ENCODE measurements at places on chromosomes 3 and 15.

DNA sequence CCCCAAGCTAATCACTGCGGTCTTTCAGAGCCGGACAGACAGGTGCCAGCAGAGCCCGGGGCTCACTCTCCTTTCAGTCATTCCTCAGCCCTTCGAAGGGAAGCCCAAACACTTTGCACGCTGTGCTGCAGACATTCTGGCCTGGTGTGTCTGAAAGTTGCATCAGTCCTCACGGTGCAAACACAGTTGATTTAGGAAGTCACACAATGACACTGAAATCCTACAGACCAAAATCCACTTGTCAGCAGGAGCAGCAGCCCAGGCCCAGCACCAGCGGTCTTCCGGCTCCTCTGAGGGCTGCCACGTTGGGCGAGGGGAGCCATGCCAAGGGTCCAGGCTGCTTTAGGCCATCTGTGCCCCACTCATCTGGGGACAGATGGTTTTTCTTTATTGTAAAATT, 61.6 kb downstream of the RGMA start:
- DNase-seq: no peak

DNA sequence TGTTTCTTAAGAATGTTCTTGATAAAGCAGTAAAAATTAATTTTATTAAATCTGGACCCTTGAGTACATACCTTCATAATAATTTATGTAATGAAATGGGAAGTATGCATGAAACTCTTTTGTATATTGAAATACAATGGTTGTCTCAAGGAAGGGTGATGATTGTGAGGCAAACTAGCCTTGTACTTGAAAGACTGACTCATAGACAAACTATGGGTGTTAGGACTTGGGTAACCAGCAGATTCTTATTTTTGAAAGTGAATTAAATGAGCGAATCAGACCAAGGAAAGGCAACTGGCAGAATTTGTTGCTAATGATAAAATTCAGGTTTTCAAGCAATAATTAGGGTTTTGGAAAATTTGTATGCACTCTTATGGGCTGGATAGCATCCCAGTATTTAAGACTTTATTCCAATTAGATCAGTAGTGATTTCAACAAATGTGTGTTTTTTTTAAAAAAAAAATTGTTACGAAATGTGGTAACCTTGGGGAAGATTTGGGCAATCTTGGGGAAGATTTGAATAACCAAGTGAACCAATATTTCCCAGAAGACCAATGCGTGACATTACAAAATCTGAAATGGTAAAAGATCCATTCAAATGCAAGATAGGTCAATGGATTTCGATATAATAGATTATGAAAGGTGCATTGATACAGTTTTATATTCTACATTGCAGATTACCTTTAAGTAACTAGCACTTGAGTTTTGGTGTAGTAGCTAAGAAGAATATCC, 42.0 kb downstream of the ATP2C1 start:
- DNase-seq: no peak

DNA sequence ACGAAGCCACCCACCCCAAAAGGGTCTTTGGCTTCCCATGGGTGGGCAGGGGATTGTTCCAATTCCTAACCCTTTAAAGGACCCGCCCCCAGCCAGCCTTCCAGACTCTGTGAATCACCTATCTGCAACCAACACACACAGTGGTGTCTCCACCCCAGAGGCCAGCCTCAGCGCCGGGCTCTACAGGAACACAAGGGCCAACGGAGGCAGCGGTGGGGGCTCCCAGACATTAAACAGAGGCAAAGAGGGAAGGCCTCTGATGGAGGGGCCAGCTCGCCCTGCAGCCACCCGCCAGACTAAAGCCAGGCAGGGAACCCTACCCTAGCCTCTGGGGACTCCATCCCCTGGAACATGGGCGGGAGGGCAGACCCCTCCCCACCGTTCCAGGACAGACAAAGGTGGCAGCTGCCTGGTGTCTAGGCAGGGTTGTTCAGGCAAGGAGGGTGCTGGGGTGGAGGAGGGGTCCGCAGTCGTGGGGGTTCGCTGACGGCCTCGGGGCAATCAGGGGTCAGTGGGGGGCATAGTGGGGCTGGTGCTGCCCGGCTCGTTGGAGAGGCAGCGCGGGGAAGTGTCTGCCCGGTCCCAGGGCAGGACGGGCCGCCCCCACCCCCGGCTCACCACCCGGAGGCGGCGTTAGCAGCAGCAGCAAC, 448 bp downstream of the SHISA5 start:
- no peak for DNase-seq

DNA sequence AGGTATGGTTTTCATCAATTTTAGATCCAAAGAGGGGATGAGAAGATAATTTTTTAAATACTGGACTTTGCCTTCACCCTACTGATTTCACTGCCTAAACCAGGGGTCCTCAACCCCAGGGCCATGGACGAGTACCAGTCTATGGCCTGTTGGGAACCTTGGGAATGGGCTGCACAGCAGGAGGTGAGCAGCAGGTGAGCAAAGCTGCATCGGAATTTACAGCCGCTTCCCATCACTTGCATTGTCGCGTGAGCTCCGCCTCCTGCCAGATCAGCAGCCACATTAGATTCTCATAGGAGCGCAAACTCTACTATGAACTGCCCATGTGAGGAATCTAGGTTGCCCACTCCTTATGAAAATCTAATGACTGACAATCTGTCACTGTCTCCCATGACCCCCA, 76.3 kb upstream of the TTBK2 start:
- DNase-seq: no peak

- no peak for DNase-seq
These were observed 28.5 kb downstream of the DNAJC13 start for GRCh38 chr3:132445817-132446216.

DNA sequence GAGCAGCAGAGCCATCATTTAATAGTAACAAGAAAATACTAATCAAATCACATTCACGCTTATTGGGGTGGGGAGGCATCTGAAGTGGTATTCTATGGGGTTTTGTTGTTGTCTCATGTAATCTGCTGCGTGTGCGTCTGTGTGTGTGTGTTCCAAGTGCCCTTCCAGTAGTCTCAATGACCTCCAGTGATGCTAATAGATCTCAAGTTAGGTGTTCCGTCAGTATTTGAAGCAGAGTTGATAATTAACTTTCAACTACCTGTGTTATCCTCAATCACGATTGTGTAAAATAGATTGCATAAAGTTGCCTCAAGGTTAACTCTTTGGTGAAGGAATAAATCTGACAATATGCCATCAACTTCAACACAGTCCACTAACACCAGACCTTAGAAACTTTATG, 375.0 kb downstream of the MECOM start:
- no peak for DNase-seq

GRCh38 chr15:26879706-26880105, 12.8 kb downstream of the GABRA5 start:
- DNase-seq: no peak

DNA sequence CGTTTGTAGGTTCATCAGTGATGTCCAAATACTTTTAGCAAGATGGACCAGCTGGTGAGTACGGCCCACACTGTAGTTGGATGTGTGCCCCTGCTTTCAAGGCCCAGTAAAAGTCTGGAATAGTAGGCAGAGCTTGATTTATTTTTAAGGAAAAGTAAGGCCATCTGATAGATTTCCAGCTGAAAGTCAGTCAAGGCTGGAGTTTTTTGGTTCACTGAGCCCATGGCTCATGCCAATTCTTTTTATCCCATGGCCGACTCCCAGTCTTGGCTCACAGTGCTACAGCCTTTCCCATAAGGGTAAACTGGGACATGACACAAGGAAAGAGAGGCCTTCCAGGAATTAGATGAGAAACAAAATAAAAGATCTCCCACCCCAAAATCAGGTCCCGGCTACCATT, 13.5 kb downstream of the CCDC80 start:
- no peak for DNase-seq

DNA sequence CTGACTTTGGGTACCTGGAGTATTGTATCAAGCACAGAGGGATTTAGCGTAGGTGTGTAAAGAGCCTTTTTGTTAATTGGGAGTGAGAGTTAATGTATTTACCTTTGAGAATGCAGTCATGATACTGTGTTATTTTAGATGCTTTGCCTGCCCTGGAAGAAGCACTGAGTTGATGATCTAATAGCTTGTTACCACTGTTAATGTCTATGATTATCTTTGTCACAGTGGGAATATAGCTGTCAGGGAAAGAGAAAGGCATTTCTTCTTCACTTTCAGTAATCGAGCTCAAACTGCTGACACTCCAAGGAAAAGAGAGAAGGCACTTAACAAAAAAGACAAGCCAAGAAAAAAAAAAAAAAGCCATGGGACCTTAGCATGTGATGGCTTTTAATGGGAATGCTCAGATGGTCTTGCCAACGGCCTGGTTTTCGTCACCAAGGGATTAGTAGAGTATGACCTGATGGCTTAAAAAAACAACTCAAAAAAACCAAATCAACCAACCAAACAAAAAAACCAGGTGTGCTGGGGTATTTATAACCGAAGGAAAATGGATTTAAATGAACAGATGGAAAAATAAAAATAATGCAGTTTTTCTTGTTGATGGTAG, 387.4 kb downstream of the PTPRG start:
- no peak for DNase-seq

GRCh38 chr15:67409175-67409574, 111.8 kb upstream of the C15orf61 start:
- no peak for DNase-seq

GRCh38 chr3:58104151-58104550, 95.9 kb downstream of the FLNB start:
- DNase-seq: no peak

DNA sequence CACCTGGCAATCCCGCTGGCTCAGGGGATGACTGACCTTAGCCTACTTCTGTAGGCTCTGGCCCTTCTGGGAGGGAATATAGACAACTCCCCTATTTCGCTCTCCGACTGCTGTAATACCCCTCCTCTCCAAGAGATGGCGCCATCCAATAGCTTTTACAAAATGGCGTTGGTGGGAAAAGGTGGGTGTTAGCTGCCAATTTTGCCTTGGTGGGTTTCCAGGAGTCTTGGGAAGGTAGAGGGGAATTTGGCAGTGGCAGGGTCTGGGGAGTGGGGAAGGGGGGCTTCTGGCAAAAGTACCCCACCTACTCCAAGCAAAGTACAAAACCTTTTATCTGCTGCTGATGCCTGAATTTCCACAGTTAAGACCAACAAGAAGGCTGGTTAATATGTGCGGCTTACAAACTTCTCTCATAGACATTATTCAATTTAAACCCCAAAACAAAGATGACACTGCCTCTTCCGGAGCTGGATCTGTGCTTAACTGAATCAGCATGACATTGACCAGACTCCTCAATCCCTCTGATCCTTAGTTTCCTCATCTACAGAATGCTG, 62.1 kb downstream of the RASGRF1 start:
- no peak for DNase-seq

DNA sequence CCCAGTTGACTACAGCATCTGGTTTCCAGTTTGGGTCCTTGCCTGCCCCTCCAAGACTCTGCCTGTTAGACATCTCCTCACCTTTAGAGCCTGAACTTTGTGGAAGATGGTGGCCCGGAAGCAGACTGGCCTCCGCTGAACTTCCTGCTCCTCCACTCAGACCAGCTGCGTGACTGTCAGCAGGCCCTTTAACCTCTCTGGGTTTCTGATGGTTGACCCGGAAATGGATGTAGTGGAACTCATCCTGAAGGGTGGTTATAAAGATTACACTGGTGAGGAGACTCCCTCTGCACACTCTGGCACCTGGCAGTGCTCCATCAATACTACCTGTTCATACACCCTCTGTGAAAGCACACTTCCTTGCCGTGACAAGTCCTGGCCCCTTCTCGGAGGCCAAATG, 151.9 kb upstream of the TLE3 start:
- DNase-seq: no peak

DNA sequence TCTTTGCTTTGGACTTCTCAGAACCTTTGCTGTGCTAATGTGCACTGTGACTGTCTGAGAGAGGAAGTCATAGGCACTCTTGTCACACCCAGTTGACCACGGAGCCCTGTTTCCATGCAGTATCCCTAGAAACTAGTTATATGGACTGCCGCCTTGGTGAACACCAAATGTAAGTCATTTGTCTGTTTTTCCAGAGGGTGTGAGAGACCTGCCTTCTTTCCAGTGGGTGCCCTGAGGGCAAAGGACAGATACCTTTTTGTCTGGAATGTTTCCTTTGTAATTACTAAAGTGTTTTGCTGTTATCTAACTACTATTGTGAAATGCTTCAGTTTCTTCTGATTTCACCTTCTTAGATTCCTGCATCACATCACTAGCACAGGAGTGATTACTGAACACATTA, 91.8 kb downstream of the LARS2 start:
- no peak for DNase-seq

DNA sequence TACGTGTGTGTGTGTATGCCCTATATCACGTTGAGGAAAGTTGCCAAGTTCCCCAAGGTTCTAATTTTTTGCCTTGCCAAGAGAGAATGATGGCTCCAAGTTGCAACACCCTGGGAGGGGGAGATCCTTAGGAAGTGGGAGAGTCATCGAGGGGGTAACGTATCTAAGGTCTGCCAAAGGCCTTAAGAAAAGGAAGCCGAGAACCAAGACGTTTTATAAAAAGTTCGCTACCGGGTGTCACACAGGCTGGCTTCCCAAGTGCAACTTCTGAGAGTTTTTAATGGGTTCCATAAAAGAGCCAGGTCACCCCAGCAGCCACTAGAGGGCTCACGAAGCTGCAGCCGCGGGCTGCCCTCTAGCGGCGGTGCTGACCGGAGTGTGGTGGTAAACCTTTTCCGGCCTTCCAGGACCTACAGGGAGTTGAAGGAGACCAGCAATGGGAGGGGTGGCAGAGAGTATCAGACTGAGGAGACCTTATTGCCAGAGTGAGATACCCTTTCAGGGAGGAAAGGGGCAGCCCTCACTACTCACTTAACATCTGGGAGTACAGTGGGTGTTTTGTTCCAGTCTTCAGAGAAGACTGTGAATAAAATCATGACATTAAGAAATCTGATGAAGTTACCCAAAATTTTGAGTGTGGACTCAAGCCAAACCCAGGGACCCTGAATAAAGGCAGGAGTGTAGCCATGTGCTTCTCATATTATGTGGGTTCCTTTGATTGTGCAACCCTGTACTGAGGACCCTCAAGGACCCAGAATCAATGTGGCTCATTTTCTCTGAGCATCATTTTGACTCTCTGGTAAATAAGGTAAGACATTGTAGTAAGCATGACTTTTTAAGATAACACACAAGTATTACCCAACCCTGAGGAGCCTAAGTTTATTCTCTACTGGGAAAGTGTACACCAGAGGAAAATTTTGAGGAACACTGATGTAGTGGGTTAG, 2.5 kb upstream of the RFX7 start:
- peak; percentile 75 for DNase-seq

GRCh38 chr3:58333206-58334012, 717 bp downstream of the PXK start:
- no peak for DNase-seq

GRCh38 chr3:182879031-182879611, 85.8 kb downstream of the ATP11B start:
- DNase-seq: no peak

- no peak for DNase-seq
These were observed 44.4 kb downstream of the TTBK2 start for GRCh38 chr15:42876224-42876623.

DNA sequence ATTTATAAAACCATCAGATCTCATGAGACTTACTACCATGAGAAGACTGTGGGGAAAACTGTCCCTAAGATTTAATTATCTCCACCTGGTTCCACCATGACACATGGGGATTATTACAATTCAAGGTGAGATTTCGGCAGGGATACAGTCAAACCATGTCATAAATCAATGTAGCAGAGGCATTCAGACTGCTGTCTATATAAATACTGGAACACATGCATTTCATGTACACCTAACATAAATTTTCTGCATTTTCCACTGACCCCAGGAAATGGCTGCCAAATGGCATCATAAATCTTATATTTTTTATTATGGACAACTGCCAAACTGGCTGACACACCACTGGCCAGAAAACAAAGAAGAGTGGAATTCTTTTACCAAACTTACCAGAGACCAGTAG, 755.1 kb upstream of the EPHA6 start:
- no peak for DNase-seq

Data from activated CD4-positive, alpha-beta T cell treated with anti-CD3 and anti-CD28 coated beads for 1 hour (primary cell).